ENCODE measurements at places on chromosomes 3 and 15.

DNA sequence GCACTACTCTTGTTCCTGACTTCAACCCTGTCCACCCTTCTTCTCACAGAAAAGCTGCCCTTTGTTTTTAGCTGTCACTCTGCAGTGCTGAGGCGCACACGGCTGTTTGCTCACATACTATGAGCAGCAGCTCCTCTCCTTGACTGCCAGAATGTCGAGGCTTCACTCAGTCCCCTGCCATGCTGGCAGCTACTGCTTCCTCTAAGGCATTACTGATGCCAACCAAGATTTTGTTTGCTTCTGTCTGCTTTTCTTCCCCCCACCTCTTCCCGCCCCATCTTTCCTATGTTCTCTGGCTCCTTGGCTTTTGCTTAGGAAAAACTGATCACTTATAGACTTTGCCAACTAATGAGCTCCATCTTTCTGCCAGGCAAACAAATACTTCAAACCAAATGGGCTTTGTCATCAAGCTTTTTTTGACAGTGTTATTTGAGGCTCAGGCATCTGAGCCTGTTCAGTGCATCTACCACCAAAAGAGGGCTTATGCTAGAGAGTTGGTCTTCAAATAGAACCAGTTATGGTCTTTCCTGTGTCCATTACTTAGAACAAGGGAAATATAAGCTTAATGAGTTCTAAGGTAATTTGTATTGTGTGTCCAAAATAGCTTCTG lies 81.0 kb downstream of the FBXL2 start:
- no peak for DNase-seq

GRCh38 chr3:44446929-44447328 lies 30.5 kb downstream of the ZNF445 start:
- no peak for DNase-seq

DNA sequence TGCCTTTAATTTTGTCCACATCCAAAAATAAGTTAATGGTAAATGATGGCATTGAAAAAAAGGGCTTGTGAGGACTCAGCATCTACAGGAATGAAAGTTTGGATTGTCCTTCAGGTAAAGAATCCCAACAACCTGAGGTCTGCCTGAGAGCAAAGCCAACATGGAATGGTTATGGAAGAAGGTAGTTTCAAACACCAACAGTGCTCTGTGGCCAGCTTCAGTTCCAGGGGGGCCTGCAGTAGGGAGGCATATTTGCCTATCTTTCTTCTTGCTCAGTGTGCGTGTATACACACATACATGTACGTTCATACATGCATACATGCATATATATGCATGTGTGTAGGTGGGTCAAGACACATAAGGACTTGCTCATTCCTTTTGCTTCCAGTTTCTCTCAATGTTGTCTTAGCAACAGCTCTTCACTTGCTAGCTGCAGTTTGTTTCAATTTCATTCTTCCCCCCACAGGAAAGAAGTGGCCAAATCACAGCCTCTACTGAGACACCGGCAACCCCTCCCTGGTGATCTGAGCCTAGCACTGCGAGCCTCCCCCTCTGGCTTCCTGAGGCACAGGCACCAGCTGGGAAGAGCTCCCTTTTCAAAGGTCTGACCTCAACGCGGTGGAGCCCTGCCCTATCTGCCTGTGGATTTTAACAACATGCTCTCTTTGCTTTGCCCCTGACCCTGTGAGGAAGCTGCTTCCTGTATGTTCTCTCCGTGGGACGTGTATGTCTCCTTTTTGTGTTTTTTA lies 146.2 kb downstream of the KLF13 start:
- DNase-seq: no peak

DNA sequence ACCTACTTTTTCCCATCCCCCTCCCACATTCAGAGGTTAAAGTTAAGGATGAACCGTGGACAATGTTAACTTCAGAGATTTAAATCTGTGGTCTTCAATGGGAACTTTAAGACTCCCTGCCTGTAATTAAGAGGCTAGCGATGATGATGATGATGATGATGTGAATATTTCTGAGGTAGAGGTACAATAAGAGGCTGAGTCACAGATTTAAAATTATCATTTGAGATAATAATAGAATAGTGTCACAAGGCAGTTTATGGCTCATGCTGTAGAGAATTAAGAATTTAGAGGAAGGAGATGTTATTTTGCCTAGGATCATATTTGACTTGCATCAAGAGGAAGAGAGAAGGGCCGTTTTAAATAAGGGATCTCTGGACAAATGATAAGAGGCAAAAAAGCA lies 146.2 kb downstream of the BBX start:
- DNase-seq: no peak

DNA sequence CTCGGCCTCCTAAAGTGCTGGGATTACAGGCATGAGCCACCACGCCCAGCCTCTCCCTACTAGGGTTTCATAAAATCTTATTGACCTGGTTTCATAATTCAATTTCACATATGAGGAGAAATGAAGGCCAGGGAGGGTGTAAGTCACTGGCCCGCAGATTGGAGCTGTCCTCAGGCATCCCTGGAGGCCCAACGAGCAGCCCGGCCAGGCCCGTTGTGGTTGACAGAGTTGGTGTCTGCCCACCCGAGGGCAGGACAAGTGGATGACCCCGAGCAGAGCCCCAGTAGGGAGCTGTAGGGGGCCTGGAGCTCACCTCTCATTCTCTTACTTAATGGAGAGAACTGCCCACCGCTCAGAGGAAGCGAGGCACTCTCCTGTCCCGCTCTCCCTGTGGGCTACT lies 78.9 kb downstream of the CPN2 start:
- no peak for DNase-seq

- DNase-seq: no peak
Observed at GRCh38 chr3:16070707-16071106, 103.8 kb upstream of the GALNT15 start.

GRCh38 chr15:94535298-94536048 lies 304.1 kb downstream of the MCTP2 start:
- DNase-seq: no peak

GRCh38 chr15:101158166-101159095 lies 93.4 kb downstream of the CHSY1 start:
- no peak for DNase-seq

DNA sequence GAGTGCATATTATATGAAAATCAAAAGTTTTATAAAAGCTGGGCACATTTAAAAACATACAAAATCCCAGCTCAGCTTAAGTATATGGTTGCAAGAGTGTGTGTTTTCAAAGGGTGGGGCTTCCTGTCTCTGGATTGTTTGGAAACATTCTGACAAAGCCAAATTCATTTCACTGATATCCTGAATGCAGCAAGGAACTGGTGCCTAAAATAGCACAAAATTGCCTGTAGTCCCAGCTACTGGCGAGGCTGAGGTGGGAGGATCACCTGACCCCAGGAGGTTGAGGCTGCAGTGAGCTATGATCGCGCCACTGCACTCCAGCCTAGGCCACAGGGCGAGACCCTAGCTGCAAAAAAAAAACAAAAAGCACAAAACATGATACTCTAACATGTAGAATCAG lies 13.0 kb upstream of the TJP1 start:
- DNase-seq: no peak

GRCh38 chr3:15858547-15859506 lies 61.0 kb upstream of the ANKRD28 start:
- peak; percentile 31 for DNase-seq

GRCh38 chr3:155495387-155495786 lies 201.9 kb upstream of the STRIT1 start:
- DNase-seq: no peak

DNA sequence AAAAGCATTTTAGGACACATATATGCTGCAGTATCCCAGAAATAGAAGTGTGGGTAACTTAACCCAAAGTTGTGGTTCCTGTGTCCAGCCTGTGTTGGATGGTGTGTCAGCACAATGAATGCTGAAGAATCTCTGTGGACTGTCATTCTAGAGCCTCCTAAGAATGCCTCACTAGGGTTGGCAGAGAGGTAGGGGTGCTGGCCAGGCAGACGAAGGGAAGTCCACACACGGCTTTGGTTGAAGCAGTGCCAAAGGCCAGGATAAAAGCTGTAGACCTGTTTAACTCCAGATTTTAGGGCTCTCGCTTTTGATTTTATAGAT lies 43.7 kb upstream of the TIPARP start:
- DNase-seq: no peak

GRCh38 chr3:58217209-58217811 lies 6.5 kb upstream of the DNASE1L3 start:
- peak; percentile 23 for DNase-seq

DNA sequence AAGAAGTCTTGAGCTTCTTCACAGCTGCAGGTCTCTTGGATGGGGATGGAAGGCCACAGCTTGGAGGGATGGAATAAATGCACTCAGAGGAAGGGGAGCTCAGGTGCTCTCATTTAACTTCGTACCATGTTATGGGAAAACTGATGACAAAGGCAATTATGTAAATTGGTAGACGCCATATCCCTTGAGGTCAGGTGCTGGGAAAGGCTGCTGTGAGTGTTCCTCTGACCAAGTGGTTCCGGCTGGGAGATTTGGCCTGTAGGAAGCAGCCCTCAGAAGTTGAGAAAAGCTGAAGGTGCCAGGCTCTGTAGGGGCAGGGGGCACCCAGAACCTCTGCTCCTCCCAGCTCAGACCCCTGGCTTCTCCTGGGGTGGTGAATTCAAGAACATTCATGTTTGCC lies 47.1 kb downstream of the FAH start:
- DNase-seq: no peak

DNA sequence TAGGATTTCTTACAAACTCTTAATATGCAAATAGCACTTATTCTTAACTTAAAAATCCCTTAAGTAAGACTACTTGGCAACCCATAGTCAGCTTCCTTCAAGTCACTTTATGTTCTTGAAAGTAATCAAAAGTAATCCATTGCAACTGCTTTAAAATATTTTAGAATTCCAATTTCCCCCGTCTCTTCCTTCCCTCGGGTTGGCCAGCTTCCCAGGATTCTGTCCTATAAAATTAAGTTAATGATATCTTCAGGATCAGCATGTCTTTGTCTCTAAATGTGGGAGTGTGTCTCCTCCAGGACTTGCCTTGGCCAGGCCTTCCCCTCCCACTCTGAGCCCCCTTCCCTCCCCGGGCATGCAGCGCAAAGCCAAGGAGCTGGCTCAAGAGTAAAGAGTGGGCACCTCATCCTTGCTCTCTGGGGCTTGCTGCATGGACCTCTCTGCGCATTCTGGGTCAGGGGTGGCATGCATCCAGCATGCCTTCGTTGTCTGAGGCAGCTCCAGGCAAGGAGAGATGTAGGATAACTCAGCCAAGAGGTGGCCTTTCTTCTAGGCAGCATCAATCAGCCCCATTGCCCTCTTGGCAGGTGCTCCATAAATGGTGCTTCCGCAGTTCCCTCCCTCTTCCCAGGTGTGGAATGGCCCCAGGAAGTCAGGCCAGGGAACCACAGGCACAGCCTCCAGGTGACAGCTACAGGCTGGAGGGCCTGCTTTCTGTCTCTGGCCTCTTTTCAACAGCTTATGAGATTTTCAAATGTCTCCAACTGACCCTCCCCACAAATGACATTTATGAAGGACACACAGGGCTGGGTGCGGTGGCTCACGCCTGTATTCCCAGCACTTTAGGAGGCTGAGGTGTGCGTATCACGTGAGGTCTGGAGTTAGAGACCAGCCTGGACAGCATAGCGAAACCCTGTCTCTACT lies 108.7 kb upstream of the ALDH1A3 start:
- DNase-seq: no peak

GRCh38 chr15:66937588-66937987 lies 127.8 kb upstream of the SMAD3 start:
- no peak for DNase-seq

DNA sequence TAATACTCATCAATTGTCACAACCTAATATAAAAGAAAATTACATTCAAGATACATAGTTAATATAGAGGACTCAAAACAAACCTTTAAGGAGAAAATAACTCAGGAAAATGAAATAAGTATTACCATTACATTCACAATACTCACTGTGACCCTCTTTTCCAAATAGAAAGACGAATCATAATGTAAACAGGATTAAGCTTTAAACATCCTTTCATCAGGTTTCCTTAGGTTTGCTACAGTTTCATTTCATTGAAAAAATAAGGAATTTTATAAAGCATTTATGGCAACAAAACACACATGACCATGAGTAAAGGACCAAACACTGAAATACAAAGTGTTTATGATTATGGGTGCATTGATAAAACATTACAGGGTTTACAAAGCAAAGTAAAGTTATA lies 162.7 kb downstream of the ALCAM start:
- DNase-seq: no peak

DNA sequence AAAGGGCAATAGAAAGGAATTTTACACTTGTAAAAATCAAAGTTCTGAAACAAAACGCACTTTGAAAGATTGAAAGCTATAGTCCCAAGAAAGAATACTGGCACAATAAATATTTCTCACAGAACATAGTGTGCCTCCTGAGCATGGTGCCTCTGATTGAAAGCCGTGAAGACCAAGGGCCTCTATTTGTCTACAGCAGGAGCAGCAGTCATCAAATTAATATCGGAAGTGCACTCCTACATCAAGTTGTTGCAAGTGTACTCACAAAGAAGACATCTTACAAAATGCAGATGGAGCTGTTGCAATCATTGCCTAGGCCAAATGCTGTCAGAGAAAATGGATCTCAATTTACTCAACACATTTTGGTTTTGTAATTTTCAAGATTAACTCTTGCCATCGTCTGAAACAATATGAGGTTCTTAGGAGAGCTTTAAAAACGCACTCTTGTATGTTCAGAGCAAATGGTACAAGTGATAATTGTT lies 9.2 kb upstream of the WDR49 start:
- DNase-seq: no peak

DNA sequence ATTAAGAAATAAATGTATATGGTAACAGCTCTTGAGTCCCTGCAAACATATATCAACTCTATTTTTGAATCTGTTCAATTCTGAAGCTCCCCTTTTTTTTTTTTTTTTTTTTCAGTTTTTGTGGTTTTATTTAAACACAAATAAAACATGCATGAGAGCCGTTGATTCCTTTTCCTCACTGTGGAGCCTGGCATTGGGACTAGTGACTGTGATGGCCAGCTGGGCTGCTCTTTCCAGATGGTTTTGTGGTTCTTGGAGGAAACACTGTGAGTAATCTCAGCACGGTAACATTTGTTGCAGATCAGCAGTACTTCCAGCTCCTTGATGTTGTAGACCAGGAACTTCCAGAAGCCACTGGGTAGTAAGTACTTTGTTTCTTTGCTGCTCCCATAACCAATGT lies 15.9 kb downstream of the EMC7 start:
- DNase-seq: no peak

DNA sequence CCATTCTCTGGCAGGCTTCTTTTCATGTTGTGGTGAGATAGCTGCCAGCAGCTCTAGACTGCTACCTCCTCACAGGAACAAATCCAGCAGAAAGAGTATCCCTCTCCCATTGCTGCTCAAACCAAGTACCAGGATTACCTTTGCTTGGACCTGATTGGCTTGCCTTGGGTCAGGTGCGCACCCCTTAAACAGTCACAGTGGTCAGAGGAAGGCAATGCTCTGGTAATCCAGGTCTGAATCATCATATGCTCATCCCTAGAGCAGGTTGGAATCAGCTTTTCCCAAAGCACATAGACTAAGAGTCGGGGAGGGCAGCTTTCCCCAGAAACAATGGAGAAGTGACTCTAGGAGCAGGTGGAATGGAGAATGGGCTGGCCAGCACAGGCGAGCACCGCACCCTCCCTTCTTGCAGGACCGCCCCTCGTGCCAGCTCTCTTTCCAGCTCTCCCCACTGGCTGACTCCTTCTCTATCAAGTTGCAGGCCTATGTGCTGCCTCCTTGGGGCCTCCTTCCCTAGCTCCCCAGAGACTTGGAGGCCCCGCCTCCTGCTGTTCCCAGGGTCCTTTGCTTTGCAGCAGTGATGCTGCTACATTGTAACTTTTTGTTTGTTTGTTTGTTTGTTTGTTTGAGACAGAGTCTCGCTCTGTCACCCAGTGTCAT lies 29.9 kb upstream of the ADPGK start:
- DNase-seq: no peak
